ENCODE measurements at places on chromosomes 5 and 9. TPM values are rescaled to one million over a fixed set of nuclear protein-coding genes. Genes with fewer than 3 reads are reported as not detected.

The PNPLA7 gene
- 1.6 TPM for total RNA-seq

The GCNT4 gene
- total RNA-seq: 0.92 TPM

The FAM163B gene
- 11.3 TPM for total RNA-seq

The SV2C gene
- total RNA-seq: 34.4 TPM

The RGS3 gene
- total RNA-seq: 28.6 TPM

The TLX3 gene
- total RNA-seq: not detected

The RC3H2 gene
- total RNA-seq: 98.5 TPM

The CACNA1B gene
- 39.9 TPM for total RNA-seq

The RAB3C gene
- 230 TPM for total RNA-seq

The PTPRD gene
- total RNA-seq: 248 TPM

The DCAF12 gene
- 36.2 TPM for total RNA-seq

The TMEM174 gene
- not detected for total RNA-seq

The PCSK1 gene
- total RNA-seq: 19.1 TPM

The SEMA5A gene
- 47.5 TPM for total RNA-seq

The F2RL1 gene
- 3.0 TPM for total RNA-seq

The TPPP gene
- total RNA-seq: 27.5 TPM

The LIX1 gene
- total RNA-seq: 30.0 TPM

The LTC4S gene
- total RNA-seq: 2.1 TPM

The STK32A gene
- total RNA-seq: 25.4 TPM

The PAEP gene
- not detected for total RNA-seq

The TMEM141 gene
- total RNA-seq: 27.7 TPM

The KCNV2 gene
- not detected for total RNA-seq

The MGAT4B gene
- total RNA-seq: 89.7 TPM

The GLDC gene
- total RNA-seq: 26.3 TPM

The FPGS gene
- 17.3 TPM for total RNA-seq

Measured in diencephalon (tissue), 1 donor.